DMS153 (cell line): ENCODE measurements at places on chromosomes 16 and 17.

GRCh38 chr17:57559226-57559625, 185.9 kb downstream of the CCDC182 start:
- no peak for DNase-seq

DNA sequence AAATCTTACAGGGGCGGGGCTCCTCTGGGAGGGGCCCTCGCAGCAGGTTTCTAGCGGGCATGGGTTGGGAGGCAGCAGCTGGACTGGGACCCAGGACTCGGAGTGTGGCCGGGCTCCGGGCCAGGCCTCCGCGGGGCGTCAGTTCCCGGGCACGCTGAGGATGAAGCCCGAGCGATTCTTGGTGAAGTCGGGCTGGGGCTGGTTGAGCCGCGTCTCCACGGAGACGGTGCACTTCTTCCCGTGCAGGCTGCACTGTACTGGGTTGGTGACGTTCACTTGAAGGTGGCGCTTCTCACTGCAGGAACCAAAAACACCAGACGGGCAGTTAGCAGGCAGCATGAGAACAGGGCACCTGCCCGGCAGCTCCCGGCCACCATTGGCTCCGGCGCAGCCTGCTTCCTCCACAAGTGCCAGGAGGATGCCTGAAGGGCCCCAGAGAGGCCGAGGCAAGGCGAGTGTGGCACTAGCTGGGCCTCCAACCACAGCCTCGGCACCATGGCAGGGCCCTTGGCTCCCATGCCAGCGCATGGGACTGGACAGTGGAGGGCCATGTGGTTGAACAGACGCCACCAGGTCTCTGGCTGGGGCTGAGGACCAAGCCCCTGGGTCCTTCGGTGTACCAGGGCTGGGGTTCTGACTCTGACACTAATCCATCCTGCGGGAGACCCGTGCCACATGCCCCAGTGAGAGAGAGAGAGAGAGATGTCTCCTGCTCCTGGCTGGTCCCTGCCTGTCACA, 8.0 kb downstream of the CDK5R1 start:
- peak; percentile 29 for DNase-seq

- DNase-seq: no peak
Measured at GRCh38 chr17:2083613-2084035, 28.7 kb downstream of the HIC1 start.

- no peak for DNase-seq
Measured at GRCh38 chr17:50586421-50587247, 26.1 kb downstream of the CACNA1G start.

GRCh38 chr17:74149597-74150427, 53.7 kb upstream of the RPL38 start:
- no peak for DNase-seq

GRCh38 chr17:19448341-19449268, 37.6 kb downstream of the RNF112 start:
- no peak for DNase-seq

DNA sequence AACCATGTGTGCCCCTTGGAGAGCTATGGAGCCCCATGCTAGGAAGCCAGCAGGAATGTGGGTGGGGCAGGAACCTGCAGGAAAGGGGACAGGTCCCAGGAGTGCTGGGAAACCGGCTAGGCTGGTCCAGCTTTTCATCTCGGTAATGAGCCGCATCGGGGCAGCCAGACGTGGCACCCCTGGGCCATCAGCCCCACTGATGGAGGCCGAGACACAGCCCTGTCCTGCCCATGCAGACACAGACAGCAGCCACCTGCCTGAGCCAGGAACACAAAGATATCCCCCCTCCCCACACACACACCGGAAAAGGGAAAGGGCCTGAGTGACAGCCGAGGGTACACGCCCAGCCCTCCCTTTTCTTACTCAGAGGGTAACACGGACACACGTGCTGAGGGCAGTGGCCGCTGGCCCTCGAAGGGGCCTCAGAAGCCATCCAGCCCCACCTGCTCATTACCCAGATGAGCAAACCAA, 18.1 kb downstream of the PPL start:
- DNase-seq: no peak

- peak; percentile 27 for DNase-seq
Measured at GRCh38 chr17:61410141-61411010, 10.7 kb downstream of the TBX2 start.

GRCh38 chr17:18093616-18094408, 6.1 kb downstream of the DRG2 start:
- DNase-seq: no peak

GRCh38 chr16:49467540-49468372, 94.2 kb downstream of the C16orf78 start:
- DNase-seq: no peak

DNA sequence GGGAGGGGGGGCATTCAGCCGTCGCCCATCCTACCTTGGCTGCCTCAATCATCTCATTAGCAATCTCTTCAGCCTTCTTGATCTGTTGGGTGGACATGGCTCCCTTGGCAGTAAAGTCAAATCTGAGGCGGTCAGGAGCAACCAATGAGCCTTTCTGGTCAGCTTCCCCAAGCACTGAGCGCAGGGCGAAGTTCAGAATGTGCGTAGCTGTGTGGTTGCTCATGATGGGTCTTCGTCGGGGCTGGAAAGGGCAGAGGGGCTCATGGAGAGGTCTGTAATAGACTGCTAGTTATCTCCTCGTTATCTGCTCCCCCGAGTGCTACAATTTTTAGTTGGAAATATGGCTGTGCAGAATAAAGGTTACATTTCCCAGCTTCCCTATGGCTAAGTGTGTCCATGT, 7.2 kb upstream of the EXOSC6 start:
- DNase-seq: no peak

DNA sequence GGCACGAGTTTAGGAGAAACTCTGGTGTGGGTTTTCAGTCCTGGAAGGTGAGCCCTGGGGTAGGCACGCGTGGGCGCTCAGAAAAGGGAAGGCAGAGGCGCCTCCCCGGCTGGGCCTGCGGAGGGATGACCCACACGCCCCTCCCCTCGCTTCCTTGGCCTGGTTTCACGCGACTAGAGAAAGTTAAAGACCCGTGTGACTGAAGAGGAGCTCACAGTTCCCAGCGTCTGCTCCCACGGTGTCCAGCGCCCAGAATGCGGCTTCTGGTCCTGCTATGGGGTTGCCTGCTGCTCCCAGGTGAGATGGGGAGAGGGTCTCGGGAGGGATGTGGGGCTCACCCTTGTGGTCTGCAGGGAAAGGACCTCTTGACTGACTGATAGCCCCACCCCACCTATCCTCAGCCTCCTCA, at the start of gene CD300LG:
Gene CD300LG (plus strand): TSS at position 214 of the 409 bp plus-strand sequence. CDS start 41 bp downstream, at position 255.
- no peak for DNase-seq

DNA sequence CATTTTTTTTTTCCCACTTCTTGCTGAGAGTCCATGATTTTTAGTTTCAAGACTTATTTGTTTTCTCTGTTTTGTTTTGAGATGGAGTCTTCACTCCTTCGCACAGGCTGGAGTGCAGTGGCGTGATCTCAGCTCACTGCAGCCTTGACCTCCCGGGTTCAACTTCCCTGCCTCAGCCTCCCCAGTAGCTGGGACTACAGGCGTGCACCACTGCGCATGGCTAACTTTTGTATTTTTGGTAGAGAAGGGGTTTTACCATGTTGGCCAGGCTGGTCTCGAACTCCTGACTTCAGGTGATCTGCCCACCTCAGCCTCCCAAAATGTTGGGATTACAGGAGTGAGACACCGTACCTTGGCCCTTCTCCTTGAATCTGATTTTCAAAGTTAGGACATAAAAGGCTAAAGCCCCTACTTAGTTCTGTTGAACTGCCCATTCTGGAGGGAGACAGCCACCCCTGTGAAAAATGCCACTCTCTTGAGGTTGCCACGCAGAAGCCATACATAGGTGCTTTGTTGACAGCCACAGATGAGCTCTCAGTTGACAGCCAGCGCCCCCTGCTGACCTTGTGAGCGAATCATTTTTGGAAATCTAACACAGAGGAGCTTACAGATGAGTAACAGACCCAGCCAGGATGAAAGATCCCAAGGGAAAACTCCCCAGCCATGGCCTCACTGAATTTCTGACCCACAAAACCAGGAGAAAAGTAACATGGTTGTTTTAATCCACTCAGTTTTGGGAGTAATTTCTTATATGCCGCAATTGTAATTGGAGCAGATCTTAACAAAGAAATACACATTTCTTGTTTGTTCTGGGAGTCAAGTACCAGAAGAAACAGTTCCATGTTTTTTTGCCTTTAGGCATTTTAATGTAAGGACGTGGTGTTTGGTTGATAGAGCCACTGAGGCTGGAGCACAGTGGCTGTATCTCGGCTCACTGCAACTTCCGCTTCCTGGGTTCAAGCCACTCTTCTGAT, 38.8 kb downstream of the PKD1L3 start:
- peak; percentile 81 for DNase-seq

GRCh38 chr17:57640079-57640478, 105.0 kb downstream of the CCDC182 start:
- DNase-seq: no peak

DNA sequence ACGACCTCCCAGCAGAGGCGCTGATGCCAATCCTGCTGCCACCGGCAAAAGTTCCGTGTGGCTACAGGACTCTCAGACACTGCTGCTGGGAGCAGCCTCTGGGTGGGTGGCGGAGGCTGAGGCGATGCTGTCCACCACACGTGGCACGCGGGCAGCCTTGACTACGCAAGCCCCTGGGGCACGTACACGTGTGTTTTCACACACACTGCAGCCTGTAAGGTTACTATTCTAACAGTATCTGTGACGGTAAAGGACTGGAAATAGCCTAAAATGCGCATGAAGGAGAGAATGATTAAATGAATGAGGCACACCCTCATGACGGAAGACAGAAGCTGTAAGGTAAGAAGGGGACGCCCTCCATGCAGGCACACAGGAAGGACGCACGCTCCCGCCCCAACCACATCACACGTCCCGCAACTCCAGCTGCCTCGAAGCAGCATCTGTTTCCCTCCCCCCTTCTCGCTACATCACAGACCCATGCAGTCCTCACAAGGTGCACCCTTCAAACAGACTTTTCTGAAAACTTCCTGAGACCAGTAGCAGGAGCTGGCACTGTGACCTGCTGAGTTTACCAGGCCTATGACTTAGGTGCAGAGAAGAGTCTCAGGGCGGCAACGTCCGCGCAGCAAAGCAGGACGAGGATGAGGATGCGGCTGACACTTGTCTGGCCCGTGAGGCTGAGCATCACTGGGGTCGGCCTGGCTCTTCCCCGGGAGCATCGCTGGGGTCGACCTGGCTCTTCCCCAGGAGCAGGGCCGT, 28.7 kb upstream of the FASN start:
- no peak for DNase-seq

DNA sequence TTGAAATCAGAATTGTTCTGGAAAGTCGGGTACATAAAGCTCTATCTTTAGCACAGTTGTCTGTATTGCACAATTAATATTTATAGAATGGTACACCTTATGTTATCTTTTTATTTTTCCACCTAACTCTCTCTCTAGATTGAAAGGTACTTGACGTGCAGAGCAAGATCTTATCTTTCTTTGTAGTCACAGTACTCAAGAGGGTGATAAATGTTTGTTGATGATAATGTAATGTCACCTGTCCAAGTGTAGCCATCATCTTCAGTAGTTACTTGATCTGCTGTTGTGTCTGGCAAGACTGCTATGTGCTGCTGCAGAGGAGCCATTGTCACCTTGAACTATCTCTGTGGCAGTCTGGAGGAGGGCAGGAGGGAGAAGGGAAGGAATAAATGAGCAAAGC, 5.3 kb downstream of the HMOX2 start:
- DNase-seq: no peak

GRCh38 chr16:80277182-80277581, 263.6 kb upstream of the DYNLRB2 start:
- DNase-seq: no peak

DNA sequence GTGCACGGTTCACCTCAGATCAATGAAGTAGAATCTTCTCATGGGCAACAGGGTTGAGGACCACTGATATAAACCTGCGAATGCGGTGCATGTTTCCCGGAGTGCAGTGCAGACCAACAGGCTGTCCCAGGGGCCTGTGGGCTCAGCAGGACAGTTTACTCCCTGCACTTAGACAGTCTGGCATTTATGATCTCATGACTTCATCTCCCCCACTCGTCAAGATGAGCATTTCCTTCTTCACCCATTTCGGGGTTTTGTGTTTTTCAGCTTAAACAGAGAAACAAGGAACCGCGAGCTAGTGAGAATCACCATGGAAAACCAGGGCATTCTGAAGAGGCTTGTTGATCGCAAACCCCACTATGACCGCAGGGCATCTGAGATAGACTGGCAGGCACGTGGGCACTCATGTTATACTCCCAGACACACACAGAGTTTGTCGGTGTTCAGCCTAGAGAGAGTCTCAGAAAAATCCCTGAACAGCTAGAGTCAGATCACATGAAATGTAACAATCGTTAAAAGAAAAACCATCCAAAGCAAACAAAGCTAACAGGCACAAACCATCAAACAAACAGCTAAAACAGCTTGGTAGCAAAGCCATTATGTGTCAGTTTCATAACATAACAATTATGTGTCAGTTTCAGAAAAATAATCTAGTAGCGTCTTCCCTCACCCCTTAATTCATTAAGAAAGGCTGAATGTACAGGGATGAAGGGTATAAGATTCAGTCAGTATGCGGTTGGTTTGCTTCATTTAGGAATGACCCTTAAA, 2.9 kb downstream of the CFAP97D1 start:
- DNase-seq: no peak

DNA sequence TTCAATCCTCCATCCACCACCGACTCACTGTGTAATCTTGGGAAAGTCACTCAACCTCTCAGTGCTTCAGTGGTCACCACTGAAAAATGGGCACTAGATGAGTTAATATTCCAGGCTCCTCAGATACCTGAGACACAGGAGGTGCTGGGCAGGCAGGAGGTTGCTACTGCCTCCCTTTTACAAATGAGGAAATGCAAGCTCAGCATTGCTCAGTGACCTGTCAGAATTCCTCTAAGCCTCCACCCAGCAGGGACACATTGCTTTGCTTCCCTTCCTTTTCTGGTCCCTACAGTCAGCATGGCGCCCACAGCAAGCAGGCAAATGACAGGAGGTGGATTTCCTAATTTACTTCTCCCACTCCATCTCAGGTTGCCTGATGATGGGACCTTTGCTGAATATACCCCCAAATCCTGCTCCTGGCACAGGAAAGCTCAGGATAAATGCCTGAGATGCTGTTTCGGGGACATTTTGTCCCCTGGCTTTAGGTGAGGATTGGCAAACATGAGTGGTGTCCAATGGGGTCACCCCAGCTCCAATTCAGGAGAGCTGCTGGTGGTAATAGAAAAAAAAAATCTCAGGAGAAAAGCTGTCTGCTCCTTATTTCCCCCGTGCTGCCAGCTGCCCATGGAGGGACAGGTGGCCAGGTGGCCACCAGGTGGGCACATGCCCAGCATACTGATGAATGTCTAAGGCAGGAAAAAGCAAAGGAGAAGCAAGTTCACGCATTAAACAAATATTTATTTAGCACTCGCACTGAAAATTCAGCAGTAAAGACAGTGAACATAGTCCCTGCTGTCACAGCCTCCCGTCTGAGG, 5.0 kb upstream of the KRT13 start:
- DNase-seq: no peak

GRCh38 chr17:50944054-50944901, 78.1 kb upstream of the TOB1 start:
- peak; percentile 86 for DNase-seq
